ENCODE measurements at places on chromosomes 13 and 19.

DNA sequence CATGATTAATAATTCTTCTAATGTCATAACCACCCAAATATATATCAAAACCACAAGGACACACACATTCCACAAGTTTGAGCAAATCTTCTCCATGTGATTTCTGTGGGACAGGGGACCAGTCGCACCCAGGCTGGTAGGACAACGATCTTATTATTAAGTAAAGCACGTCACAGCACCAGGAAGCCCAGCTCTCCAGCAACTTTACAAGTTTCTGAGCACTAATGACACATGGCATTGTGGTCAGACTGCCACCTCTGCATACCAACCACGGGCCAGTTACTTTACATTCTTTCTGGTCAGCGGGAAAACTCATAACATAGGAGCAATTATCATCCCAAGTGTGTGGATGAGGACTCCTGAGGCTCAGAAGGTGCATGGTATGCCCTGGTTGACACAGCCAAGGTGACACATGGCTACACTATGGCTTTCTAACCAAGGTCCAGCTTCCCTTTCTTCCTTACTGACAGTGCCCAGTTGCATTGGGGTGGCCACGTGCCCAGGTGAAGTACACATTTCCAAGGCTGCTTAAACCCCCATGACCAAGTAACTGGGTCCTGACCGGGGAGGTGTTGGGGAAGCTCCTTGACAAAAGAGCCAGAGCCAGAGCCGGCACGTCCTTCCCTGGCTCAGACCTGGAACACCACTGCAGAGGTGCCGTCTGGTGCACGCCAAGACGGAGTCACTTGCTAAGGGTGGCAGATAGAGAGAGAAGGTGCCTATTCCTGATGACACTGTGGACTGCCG lies 27.4 kb downstream of the LATS2 start:
- DNase-seq, result no peak

GRCh38 chr19:13104360-13104847 lies 1.7 kb upstream of the LYL1 start:
- DNase-seq, result peak; percentile 46

DNA sequence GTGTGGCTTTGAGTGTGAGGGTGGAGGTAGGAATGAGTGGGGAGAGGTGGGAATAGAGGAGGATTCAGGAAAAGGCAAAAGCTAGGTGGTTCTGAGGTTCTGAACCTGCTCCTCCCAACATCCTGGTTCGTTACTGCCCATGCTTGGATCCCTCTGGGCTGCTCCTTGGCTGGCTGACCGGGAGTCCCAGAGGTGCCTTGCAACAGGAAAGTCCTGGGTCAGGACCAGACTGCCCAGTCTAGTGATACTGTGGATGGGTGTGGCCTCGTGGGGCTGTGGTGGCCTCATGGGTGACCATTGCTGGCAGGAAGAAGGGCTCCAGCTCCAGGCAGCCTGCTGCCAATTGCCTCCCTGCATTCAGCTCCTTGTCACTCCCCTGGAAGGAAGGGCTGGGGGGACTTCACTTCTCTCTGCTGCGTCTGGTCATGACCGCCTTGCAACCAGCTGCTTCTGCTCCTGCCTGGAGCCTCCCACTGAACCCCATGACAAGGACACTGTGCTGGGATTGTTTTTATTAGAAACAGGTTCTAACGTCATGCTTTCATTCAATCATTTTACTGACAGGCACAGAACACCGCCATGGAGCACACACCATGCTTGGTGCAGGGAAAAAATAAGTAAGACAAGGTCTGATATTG lies 61.5 kb upstream of the UBL3 start:
- no peak for DNase-seq

DNA sequence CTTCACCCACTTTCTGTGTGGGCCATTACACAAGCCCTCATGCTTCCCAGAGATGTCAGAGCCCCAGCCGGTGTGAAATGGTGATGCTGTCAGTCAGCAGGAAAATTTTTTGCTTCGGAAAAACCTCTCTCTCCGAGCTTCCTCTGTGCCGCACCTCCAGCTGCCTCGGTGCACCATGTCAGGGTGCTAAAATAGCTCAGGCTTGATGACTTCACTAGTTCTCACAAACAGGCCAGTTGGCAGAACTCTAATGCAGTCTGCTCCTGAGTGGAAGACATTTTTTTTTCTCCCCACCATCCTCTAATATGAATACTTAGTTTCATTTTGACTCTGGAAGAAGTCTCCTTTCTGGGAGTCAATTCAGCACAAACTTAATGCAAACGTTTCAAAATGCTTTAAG lies 71.3 kb downstream of the KLF12 start:
- no peak for DNase-seq

- no peak for DNase-seq
Observed at GRCh38 chr13:64680739-64681138, 2549.4 kb downstream of the PCDH9 start.

- DNase-seq, result no peak
Observed at GRCh38 chr13:88526186-88526852, 855.1 kb downstream of the SLITRK5 start.

GRCh38 chr13:34161931-34162543 lies 344.1 kb downstream of the RFC3 start:
- no peak for DNase-seq

GRCh38 chr13:27370305-27370872 lies 54.0 kb upstream of the GTF3A start:
- DNase-seq, result no peak

GRCh38 chr19:17348700-17349099 lies 11.3 kb downstream of the GTPBP3 start:
- DNase-seq, result no peak

- no peak for DNase-seq
Observed at GRCh38 chr19:58579473-58580142, 6.5 kb upstream of the MZF1 start.

DNA sequence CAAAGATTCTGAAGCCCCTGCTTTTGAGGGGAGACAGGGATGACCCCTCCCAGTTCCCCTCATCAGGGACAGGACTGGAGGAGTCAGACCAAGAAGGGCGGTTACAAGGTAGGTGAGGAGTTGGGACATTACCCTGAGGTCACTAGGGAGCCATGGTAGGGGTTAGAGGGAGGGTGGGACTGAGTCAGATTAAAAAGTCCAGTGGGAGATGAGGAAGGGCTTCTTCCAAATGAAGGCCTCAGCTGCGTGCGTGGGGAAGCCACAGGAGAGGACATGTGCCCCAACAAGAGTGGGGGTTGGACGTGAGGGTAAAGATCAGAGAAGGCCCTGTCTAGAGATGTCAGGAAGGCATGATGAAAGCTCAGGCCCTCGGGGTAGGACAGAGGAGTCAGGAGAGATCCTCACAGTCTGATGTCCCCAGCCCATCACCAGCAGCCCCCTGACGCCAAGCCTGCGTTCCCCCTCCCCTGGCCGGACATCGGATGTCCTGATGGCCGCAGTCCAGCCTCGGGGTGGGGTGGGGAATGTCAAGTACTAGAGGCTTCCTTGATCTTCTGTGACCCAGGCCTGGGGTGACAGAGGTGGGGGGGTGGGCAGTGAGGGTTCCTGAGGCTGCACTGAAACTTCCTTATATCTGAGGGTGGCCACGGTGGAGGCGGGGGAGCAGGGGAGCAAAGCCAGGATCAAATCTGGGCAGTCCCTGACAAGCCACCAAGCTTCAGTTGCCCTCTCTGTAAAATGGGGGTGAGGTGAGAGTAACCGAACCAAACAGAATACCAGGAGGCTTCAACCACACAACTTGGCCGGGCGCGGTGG lies 6.5 kb upstream of the MFSD12 start:
- no peak for DNase-seq

DNA sequence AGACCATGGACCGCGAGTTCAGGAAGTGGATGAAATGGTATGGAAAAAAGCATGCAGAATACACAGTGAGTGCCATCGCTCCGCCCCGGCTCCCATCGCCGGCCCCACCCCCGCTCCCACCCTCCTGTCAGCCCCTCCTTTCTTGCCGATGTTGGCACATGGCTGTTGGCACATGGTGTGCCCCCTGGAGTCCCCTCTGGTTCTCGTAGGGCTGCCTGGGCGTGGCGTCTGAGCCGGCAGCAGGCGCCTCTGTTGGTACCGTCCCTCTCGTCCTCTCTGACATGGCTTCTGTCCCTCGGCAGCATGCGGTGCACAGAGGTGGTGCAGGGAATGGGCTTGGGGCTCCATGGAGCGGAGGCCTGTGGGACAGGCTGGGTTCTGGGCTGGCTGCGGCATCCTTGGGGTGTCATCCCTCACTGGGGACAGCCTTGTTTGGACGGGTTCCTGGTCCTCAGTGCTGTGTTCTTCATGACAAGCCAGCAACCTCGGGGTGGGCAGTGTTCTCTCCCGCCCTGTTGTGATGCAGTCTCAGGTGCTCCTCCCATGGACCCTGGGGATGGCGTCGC lies 30.9 kb downstream of the DOT1L start:
- no peak for DNase-seq

DNA sequence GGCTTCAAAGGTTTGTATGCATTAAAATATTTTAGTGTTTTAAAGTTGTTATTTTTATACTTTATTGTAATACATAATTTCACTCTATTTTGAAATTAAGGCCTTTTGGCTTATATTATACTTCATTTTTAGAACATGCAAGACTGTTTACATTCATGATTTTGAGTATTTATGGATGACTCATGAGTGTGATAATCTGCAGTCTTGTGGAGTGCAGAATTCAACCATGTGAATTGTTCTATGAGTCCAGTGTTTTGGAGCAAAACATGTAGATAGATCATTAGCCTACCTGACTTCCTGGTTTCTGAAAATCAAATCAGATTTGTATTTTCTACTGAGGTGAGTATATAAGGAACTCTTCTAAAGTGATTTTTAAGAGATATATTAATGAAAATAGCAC lies 241.8 kb downstream of the PCCA start:
- DNase-seq, result no peak

DNA sequence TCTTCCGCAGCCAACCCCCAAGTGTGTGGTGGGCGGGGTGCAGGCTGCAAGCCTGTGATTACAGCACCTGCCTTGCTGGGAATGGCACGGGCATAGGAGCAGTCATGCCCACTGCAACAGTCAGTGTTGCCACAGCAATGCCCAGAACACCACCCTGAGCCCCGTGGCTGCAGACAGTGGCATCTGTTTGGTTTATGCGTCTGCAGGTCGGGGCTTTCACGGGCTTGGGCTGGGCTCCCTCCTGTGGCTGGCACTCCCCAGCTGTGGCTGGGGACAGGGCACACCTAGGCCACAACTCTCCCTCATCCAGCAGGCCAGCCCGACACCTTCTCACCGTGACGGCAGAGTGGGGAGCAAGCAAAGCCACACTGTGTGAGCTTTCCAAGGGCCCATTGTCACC lies 115.3 kb upstream of the C1QTNF9B start:
- DNase-seq, result no peak

DNA sequence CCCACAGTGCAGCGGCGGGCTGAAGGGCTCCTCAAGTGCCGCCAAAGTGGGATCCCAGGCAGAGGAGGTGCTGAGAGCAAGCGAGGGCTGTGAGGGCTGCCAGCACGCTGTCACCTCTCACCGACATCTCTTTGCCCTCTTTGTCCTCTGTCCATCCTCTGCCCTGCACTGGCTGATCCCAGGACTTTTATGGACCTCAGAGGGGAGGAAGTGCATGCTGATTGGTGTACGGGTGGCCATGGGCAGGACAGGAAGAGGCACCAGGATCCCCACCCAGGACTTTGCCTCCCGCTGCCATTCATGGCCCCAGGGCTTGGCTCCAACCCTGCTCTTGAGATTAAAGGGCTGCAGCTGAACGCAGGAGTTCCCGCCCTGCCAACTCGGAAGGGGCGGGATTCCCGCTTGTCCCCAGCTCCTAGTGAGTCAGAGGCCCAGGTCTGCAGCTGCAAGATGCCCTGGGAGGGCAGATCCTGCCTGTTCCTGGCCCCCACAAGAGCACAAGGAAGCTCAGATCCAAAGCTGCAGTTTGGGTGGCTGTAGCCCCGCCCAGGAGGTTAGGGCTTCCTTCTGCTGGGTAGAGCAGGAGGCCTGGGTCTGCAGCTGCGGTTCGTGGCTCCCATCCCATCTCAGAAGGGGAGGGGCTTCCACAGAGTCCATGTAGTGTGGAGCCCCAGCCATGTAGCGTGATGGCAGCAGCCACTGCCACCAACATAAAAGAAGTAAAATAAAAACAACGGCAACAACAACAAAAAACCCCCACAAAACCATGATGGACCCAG lies 1716.7 kb downstream of the SLITRK1 start:
- no peak for DNase-seq

DNA sequence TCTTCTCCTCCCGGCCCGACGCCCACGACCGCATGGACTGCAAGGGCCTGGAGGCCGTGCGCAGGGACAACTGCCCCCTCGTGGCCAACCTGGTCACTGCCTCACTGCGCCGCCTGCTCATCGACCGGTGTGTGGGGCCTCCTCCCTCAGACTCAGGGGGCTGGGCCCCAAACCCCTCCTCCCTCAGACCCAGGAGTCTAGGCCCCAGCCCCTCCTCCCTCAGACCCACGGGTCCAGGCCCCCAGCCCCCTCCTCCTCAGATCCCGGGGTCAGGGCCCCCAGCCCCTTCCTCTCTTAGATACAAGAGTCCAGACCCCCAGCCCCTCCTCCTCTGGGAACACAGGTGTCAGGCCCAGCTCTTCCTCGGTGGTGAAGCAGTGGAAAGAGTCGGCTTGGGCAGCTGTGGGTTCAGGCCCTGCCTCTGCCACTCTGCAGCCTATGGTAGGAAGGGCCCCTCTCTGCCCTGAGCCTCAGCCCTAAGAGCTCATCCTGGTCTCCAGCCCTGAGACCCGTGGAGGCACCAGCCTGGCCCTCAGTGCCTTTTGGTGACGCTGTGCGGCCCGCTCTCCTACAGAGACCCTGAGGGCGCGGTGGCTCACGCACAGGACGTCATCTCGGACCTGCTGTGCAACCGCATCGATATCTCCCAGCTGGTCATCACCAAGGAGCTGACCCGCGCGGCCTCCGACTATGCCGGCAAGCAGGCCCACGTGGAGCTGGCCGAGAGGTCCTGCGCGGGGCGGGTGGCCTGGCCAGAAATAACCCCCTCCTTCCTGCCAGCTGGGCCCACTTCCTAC lies 3.7 kb upstream of the SPIB start:
- DNase-seq, result peak; percentile 42

GRCh38 chr19:32333227-32333626 lies 12.2 kb upstream of the ZNF507 start:
- DNase-seq, result no peak

DNA sequence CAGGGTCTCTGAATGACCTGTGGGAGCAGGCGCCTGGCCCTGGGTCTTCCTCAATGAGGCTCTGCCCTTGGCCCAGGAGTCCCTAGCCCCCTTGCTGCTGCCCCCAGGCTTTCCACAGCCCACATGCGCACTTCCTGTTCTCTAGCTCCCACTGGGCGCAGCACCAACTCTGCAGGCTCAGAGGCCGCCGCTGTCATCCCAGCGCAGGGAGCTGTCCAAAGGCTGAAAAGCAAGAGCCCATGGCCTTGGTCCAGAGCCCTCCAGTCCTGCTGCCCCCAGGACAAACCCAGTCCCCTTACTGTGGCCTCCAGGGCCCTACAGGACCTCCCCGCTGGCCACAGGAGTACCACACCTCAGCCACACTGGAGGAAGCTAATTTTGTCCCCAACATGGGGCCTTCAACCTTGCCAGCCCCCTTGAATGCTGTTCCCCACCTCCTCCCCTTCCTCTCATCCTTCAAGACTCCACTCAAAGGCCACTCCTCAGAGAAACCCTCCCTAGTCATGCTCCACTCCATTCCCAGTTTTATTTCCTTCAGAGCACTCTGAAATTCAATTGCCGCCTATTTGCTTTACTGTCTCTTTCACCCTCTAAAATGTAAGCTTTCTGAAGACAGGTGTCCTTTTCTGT lies 8.0 kb upstream of the POU2F2 start:
- no peak for DNase-seq

Data from activated gamma-delta T cell (primary cell).